ENCODE measurements at places on chromosomes 3 and 15.

DNA sequence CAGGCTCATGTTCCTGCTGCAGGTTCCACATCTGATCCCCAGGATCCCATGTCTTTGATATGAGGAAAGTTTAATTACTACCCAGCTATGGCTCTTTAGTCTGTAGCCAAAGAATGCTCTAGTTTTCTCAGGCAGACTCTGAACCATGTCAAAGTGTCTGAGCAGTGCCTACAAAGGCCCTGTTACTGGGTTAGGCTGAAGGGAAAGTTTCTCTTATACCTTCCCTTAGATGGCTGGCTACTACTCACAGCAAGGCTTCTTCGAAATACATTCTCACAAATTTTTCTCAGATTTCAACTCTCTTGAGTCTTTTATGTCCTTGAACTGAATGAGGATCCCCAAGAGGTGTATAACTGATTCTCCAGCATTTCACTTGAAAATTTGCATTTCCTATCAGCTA lies 102.4 kb downstream of the NR1D2 start:
- DNase-seq = no peak

DNA sequence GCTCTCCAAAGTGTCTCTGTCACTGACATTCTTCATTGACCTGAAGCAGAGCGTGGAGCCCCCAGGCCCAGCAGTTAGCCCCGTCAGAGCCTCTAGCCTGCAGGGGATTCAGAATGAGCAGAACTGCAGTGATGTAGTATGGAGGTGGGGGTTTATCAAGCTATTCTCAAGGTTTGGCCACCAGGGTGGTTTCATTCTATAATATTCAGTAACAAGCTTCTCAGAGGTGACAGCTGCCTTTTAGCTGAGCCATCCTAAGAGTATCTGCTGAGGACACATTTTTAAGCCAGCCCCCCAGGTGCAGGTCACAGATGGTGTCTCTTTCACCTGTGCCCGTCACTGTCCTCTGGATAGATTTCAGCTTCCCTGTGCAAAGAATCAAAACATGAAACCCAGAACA lies 31.9 kb downstream of the CMTM7 start:
- no peak for DNase-seq

GRCh38 chr3:123834631-123835030 lies 49.5 kb downstream of the MYLK start:
- DNase-seq = no peak

GRCh38 chr3:58180940-58181587 lies 29.7 kb downstream of the DNASE1L3 start:
- DNase-seq = no peak

DNA sequence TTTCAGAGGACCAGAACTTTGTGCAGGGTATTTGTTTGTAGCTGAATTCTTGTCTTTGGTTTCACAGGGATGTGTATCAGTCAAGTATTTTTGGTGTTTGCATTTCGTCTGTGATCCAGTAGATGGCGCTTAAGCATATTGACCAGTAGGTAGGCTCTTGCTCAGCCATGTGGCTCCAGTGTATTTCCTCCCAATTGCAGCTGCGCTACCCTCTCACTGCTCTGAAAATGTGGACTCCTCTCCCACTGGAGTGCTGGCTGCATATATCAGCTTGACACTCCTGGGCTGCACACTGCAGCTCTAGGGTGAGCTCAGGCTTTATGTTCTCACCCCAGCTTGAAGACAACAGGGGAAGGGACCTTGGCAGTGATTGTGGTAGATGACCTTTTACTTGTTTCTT lies 1264.3 kb upstream of the ALCAM start:
- DNase-seq = no peak
